ENCODE measurements at places on chromosomes 1 and 21. TPM values are rescaled to one million over a fixed set of nuclear protein-coding genes. Genes with fewer than 3 reads are reported as not detected.

The ADAMTS4 gene
- 0.72 TPM for total RNA-seq

- DNase-seq = no peak
Measured at GRCh38 chr1:21894034-21894881, 42.9 kb downstream of the HSPG2 start.

- DNase-seq = no peak
Measured at GRCh38 chr1:59075021-59075420, 221.9 kb upstream of the FGGY start.

The PRPF38A gene
- 23.5 TPM for total RNA-seq

GRCh38 chr1:18112611-18113010 is 5.0 kb downstream of the IGSF21 start:
- DNase-seq = no peak

- no peak for DNase-seq
Measured at GRCh38 chr1:36572142-36572715, 89.5 kb upstream of the CSF3R start.

The FCRL1 gene
- total RNA-seq = not detected

DNA sequence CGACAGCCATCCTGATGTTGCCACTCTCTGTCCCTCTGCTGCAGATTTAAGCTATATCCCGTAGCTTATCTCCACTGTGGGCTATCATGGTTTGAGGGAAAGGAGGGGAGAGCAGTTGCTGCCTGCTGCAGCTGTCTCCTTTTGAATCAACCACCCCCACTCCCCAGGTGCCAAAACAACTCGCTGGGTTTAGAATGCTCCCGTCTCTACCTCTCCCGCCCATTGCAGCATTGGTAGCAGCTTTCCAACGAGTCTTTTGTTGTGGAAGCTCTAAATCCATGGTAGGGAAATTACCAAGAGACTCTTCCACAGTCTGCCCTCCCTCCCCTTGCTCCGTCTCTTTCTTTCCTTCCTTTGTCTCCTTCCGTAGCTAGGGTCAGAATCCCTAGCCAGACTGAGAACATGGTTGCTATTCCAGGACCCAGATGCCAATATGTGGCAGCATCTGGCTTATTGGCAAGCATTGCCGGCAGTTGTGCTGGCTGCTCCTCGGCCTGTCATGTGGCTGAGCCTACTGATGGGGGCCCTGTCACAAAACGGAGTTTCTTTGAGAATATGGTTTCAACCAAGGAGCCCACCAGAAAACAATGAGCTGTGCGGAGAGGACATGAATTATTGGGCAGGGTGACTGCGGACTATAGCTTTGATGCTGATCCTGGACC is 230.7 kb downstream of the RPS6KC1 start:
- no peak for DNase-seq

GRCh38 chr1:23592209-23592892 is 33.0 kb upstream of the ID3 start:
- DNase-seq = no peak

The SYDE2 gene
- total RNA-seq = 10.0 TPM
